Stimulated activated CD8-positive, alpha-beta memory T cell treated with anti-CD3 and anti-CD28 coated beads, Interleukin-4, amount 100 ng/mL, for 4 hours (primary cell): ENCODE measurements at places on chromosomes 7 and 10.

- no peak for DNase-seq
These were observed 111.3 kb downstream of the POU6F2 start for GRCh38 chr7:39088730-39089593.

DNA sequence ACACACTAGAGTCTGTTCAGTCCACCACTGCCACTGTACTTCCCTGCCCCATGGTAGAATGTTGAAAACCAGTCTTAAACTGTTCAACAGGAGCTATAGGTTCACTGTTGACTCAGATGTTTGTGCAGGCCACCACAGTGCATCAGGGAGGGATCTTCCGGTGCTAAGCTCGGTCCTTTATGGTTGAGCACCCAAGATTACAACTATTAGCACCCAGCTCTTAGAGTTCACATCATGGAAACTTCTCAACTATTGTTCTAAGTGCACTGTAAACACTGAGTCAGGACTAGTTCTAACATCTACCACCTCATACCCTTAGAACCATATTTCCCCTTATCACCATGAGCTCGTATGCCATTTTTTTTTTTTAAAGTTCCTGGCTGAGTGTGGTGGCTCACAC, 97.1 kb upstream of the MXI1 start:
- no peak for DNase-seq

GRCh38 chr10:59335497-59335896, 26.9 kb downstream of the FAM13C start:
- no peak for DNase-seq

DNA sequence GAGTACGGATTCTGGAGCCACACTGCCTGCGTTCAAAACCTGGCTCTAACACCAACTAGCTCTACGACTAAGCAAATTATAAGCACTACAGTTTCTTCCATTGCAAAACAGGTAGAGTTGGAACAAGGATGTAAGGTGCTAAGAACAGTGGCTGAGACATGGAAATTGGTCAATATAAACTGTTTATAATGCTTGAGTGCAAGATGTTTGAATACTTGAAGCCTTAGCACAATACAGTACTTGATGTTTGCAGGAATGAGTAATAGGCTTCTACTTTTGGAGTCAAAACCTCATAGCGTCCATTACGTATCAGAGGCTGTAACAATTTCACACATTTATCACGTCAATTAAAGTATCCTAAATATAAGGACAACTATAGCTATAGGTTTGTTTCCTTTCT, 6.9 kb downstream of the NT5C2 start:
- no peak for DNase-seq

DNA sequence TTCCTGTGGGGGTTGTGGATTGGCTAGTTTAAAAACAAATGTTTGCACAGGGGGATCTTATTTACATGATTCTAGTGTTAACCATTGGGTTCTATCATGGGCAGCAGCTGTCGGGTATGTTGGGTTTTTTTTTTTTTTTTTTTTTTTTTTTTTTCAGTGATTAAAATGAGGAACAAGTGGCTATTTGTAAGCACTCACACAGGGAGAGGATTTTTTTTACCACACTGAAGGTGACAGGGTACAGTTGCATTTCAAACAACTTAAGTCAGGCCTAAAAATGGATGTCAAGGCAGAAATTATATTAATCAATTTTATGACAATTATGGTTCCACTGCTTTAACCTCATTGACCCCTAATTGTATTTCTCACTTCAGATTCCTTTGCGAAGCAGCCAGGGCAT, 92.8 kb downstream of the CD36 start:
- no peak for DNase-seq

DNA sequence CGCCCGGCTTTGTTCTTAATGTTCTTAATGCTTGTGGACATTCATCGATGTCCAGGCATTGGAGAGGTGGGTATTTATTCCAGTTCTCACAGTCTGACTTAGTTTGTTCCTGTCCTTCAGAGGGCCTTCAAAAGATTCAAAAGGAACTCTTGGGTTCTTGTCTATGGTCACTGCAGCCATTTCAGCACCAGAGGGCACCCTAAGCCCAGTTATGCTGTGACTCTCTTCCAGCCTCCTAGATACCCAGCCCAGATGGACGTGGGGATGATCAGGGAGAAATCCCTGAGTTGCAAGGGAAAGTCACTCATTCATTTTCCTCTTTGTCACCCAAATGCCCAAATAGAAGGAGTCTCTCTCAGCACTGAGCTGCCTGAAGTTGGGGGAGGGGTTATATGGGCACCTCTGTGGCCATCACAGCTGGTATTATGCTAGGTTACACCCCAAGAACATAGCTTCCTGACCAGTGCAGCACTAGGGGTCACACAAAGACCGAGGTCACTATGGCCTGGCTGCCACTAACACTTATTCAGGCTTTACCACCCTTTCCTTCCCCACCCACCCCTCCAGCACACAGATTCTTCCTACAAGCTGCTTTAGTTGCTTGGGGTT, 26.5 kb upstream of the CCDC126 start:
- peak; percentile 24 for DNase-seq

DNA sequence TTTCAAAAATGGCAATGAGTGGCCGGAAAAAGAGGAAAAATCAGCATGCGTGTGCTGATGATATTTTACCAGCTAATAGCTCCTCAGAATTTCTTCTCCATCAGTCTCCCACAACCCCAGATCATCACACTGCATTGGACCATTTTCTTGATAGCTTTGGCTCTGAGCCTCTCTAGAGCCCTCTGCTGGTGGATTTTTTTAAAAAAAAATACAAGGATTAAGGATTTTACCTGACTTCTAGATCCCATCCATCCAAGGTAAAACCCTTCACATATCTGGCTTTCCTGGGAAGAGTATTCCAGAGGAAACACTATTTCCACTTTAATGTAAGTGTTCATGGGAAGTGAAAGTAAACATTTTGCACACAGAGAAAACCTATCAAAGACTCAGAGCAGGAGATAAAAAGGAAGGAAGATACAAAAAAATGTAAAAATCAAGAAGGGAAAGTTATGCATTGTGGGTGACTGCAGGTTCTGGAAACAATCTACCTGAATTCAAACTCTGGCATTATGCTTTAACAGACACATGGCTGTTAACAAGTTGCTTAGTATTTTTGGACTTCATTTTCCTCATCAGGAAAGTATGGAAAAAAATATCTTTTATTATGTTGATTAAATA, 380.9 kb downstream of the LRRTM3 start:
- DNase-seq, result no peak

DNA sequence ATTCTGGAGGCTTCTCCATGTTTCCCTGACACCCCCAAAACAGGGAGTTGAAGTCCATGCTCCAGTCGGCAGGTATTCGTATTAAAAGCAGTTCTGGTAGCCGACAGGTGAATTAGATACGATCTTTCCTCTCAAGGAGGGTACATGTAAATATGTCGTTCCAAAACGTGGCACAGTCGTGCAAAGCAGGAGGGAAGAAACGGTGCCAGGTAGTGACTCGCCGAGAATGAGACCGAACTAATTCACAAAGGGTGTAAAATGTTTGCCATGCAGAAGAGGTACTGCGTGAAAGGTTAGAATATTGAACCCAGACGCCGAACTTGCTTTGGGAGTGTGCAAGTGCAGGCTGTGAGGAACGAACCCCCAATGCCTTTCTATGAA, 483 bp downstream of the EDRF1 start:
- DNase-seq, result no peak

GRCh38 chr10:9824631-9825071, 1193.0 kb upstream of the CELF2 start:
- DNase-seq, result no peak

DNA sequence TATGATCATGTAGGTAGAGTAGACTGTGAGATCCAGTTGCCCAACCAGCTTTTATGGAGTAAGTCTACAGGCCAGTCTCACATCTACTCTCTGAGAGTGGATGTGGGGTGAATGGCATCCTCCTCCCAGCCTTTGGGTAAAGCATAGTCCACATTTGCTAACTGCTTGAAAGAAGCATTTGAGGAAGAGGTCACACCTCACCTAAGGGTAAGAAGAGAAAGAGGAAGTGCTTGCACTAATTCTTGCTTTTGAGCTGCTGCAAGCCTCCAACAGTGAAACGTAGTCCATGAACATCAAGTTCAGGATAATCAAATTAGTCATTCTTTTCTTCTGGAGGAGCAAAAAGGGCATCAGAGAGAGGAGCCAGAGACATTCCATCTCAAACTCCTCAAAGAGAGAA, 93.9 kb upstream of the AGR3 start:
- no peak for DNase-seq

- peak; percentile 17 for DNase-seq
These were observed 553 bp upstream of the ADD3 start for GRCh38 chr10:110007161-110007700.

DNA sequence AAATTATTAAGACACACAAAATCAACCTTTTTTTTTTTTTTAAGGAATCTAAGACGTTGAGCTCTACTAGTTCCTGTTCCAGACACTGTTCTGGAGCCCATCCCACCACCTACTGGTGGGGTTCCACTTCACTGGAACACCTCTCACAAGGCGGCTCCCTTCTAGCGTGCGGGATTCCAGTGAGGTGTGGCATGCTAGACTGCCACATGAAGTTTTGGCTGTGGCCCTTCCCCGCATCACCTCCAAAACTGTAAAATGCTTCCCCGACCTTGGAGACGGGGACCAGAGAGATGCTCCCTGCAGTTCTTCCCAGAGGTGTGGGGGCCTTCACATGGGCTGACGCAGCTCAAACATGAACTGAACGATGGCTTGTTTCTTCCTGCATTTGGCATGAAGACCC, 12.6 kb downstream of the FAM53B start:
- DNase-seq, result no peak

GRCh38 chr10:7493996-7494395, 83.2 kb upstream of the SFMBT2 start:
- DNase-seq, result no peak

DNA sequence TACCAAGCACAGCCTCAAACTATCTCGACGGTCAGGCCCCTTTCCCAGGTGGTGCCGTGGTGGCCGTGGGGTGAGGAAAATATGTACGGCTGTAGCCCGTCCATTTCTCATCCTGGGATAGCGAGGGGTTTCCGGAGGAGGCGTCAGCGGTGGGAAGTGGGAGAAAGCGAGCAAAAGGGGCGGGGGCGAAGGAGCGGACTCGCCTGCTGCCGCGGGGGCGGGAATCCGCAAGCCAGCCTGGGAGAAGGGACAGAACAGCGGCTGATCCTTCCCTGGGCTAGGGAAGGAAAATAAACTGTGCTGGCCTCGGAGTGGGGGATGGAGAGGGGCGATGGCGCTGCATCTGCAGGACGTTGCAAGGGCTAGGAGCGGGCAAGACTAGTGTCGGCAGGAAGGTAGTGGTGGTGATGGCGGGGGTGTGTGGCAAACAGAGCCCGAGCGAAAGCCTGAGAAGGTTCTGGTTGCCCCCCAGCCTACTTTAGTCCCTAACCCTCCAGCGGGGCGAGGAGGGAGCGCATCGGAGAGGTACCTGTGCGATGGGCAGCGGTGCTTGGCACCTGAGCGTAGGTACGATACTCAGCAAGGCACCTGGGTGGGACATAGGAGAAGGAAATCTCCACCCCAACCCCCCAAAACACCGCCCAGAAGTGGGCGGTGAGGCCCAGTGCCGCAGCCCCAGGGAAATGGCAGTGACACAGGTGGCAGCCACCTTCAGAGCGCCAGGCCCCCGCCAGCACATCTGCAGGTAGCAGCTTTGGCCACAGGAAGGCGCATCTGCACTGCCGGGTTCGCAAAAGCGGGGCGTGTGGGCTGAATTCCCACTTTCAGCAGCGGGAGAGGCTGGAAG, 49.9 kb upstream of the STEAP1B start:
- no peak for DNase-seq

- no peak for DNase-seq
These were observed 94.5 kb downstream of the SEC61G start for GRCh38 chr7:54664235-54665228.

DNA sequence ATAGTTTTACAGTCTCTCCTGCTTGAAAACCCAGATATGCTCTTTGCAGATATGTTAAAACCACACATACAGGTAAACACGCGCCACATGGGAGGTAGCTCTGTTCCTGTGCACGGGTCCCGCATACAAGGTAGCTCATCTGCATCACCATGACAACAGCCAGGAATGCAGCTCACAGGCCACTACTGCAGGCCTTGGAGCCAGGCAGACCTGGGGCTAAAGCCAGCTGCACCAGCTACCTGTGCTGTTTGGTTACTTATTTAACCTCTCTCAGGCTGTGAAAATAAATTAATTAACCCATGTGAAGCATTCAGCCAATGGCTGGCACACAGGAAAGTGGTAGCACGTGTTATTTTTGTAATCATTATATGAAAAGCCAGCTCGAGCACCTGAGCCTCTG, 428.3 kb downstream of the TNS3 start:
- no peak for DNase-seq

GRCh38 chr10:119129721-119130120, 25.8 kb downstream of the DENND10 start:
- DNase-seq, result no peak

- no peak for DNase-seq
These were observed 50.1 kb downstream of the COL1A2 start for GRCh38 chr7:94444813-94445212.

GRCh38 chr10:107611115-107611514, 446.6 kb upstream of the SORCS1 start:
- no peak for DNase-seq

DNA sequence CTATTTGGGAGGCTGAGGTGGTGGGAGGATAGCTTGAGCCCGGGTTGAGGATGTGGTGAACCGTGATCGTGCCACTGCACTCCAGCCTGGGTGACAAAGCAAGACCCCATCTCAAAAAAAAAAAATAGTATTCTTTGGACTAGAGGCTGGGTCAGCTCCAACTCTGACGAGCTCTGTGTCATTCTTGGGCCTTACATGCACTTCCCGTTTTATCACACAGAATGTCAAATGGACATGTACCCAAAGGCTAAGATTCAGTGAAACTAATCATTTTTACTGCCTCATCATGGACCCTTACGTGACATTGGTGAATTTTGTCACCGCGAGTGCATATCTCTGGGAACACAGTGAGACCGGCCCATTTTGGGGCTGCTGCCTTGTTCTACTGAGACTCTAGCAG, 27.3 kb downstream of the PALD1 start:
- DNase-seq, result no peak

DNA sequence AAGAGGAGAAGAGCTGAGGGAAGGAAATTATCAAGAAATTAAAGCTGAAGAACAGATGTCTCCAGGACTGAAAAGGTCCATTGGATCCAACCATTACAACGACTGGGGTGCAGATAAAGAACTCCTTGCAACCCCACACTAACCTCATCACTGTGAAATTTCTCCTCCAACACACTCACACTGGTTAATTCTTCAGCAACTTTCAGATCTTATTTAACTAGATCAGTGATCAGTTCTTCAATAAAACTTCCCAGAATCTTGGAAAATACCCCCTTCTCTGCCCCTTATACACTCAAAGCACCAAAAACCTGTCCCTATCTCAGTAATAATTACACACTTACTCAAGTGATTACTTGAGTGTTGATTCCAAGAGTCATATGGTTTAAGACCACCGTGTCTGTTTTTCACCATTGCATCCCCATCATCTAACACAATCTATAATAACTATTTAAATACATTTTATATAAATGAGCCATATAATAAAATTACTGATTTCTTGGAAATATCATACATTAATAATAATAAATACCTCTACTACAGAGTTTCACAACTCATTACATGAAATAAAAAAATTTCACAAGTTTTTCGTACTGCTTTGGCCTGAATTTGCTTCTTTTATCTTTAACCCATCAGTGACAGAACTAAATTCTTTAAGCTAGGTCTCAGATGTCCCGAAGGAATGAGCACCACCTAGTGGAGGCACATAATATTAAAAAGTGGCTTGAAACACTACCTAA, 123.7 kb downstream of the MPP7 start:
- DNase-seq, result no peak
